ENCODE measurements at places on chromosomes 12 and 14. TPM values are rescaled to one million over a fixed set of nuclear protein-coding genes. Genes with fewer than 3 reads are reported as not detected.

Gene VRTN
- not detected for total RNA-seq

DNA sequence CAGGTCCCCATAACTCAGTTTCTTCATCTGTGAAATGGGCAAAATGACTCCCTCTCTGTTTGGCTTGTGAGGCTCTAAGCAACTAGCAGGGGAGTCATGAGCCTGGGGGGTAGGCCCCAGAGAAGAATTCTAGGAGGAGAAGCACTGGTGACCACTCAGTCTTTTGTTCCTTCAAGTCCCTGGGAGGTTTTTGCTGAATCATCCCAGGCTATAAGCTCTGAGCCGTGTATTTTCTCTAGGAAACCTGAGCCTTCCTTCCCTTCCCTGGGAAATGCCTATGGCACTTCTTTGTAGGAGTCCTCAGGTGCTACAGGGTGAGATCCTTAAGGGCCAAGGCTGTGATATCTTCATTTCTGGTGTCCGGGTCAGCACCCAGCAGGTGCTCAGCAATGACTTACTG, 4.5 kb downstream of the RPH3A start:
- DNase-seq = no peak

Gene CATSPERB
- 0.20 TPM for total RNA-seq

GRCh38 chr12:6278439-6279255, 31.8 kb upstream of the PLEKHG6 start:
- peak; percentile 82 for DNase-seq

- peak; percentile 45 for DNase-seq
Measured at GRCh38 chr14:68395604-68396003, 397.3 kb downstream of the ZFP36L1 start.

- no peak for DNase-seq
Measured at GRCh38 chr14:59803052-59803540, 67.5 kb downstream of the RTN1 start.

- DNase-seq = no peak
Measured at GRCh38 chr12:93297032-93297431, 80.7 kb upstream of the NUDT4 start.

Gene LBHD2
- total RNA-seq = not detected

Gene STAT6
- total RNA-seq = 12.5 TPM

Gene LUM
- 3.6 TPM for total RNA-seq

Gene PTGER2
- total RNA-seq = not detected

Gene NANOG
- total RNA-seq = not detected

Gene KRT77
- not detected for total RNA-seq

Gene DPF3
- total RNA-seq = 23.0 TPM

DNA sequence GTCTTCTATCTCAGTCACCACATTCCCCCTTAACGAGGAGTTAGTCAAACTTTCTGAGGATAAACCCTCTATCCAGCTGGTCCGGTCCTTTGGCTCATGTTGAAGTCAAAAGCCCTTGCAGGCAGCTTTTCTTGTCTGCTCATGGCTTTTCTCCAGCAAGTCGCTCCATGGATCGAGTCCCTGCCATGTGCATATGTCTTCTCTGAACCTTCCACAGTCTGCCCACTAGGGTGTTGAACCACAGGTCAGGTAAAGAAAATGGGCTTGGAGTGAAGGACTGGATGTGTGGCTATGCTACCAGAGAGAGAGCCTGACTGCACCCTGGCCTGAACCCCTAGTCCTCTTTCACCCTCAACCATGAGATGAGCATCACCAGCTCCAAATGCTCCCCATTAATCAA, 22.8 kb downstream of the C14orf132 start:
- DNase-seq = no peak

GRCh38 chr12:107948391-107948945, 174.0 kb downstream of the ASCL4 start:
- no peak for DNase-seq

Gene LHX5
- total RNA-seq = not detected

DNA sequence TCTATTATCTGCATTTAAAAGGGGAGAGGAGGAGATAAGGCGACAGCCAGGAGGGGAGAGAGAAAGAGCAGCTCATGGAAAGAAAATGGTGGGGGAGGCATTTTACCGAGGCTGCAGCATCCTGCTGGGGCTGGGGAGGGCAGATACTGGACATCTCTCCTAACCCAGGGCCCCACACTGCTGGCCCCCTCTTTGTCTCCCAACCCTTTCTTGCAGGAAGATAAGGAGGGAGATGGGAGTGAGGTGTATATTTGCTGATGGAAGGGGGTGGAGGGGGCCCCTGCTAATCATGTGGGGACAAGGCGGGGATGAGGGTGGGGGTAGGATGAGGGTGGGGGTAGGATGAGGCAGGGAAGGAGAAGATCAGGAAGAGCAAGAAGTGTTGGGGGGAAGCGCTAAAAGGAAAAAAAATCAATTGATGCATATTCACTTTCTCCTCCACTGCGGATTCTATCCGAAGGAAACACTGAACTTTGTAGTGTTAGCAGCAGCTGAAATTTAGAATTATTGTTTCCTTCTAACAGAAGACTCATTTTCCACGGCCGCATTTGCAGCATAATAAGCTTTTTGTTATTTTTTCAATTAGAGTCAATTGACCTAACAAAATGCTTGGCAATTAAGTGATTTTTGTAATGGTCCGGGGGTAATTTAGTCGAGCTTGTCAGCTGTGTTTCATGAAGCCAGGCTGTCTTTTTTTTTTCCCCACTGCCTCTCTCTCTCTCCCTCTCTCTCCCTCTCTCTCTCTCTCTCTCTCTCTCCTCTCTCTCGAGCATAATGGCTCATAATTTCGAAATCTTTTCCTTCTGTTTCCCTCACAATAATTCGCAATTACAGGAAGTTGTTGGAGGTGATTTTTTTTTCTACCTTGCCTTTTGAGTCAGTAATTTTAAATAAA, 1134.6 kb downstream of the BCL11B start:
- no peak for DNase-seq

DNA sequence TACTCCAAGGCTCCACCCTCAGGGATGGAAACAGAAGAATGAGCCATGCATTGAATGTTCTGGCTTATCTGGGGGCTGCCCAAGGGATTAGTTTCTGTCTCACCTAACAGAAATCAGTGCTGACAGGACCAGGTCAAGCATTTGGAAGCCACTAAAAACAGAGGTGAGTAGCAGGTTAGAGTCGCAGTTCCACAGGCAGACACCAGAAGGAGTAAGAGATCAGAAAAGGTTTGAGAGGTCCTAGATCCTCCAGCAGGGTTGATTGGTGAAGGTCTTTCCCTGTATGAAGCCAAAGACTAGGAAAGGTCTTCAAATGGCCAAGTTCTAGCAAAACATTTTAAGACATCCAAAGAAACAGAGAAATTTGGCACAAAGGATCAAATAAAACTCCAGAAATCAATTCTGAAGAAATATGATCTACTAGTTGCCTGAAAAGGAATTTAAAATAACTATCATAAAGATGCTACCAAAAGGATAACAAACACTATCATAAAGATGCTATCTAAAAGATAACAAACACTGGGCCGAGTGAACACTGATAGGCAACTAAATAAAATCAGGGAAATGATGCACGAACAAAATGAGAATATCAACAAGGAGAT, 19.5 kb upstream of the TTC9 start:
- DNase-seq = no peak

DNA sequence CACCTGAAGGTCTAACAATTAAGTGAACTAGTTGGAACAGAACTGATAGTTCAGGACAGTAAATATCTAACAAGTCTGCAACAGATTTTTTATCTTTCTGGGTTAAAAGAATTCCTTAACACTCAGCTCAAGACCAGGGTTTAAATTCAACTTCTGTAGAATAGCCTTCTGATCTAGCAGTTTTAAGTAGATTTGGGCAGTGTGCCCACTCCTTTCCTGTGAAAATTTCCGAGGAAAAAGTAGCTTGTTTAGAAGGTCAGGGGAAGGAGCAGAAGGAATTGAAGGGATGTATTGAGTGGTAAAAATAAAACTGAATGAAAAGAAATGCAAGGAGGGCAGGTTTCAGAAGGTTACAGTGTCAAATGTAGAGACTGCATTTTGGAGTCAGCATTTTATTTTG, 45.8 kb downstream of the ATL1 start:
- no peak for DNase-seq

DNA sequence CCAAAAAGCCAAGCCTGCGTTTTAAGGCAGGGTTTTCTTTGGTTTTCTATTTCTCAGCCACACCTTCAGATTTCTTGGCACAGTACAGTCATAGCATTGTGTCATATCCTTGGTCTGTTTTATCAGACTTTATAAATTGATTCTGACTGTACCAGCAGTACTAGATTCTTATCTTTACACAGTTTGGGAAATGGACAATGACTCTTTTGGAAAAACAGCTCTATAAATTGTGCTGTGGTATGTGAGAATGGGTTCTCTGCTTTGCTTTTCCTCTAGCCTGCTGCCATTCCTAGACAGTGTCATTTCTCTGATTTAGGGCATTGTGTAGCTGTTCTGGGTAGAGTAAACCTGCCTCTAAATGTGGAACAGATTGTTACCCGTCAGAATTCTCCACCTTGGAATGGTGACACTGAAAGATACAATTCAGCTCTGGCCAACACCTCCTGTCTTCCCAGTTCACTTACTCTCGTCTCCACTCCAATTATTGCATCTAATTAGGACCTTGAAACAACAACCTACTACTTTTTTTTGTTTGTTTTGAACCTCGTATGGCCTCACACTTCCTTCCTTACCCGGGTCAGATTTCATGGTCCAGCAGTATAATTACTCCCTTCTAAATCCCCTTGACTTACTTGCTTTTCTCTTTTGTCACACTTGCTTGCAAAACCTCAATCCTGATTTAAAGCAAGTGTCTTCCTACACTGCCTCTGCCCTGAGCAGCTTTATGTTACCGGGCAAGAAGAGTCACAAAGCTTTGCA, 226.3 kb downstream of the ERC1 start:
- DNase-seq = no peak

Gene MGAT2
- 11.5 TPM for total RNA-seq

DNA sequence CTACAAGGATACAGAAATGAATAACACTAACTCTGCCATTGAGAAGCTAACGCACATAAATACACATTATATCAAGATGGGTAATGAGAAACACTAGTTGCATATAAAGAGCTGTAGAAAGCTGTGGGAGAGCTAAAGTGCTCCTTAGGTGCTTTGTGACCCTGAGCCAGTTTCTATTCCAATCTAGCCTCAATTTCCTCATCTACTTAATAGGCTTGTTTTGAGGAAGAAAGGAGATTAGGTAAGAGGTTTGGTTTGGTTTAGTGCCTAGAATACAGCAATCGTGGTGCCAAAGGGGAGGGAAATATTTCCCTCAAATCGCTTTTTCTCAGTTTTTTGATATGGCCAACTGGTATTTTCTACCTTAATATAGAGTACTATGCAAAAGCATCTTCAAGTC, 994 bp downstream of the SRP54 start:
- DNase-seq = no peak

- no peak for DNase-seq
Measured at GRCh38 chr12:47783024-47783755, 10.2 kb downstream of the SLC48A1 start.

- DNase-seq = no peak
Measured at GRCh38 chr14:92670160-92670559, 78.3 kb downstream of the LGMN start.

- no peak for DNase-seq
Measured at GRCh38 chr12:2139651-2140050, 86.9 kb downstream of the CACNA1C start.

- no peak for DNase-seq
Measured at GRCh38 chr14:104171895-104172294, 33.5 kb downstream of the KIF26A start.

- no peak for DNase-seq
Measured at GRCh38 chr14:65003394-65003793, 16.7 kb downstream of the FNTB start.

Gene MAP1LC3B2
- 2.5 TPM for total RNA-seq

DNA sequence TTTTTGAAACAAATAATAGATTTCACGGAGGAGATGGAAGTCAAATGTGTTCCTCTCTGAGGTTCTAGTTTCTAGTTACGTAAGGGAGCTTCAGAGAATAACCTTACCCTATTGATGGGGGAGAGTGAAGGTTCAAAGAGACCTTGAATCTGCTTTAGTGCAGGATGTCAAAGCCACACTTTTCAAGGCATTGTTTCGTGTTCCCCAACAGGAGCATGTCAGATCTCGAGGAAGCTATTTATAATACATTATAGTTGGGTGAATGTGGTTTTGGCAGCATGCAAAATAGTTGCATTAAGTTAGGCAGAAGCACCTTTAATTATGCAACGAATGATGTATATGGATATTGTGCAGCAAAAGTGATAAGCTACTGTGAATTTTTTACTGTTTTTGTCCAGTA, 614.9 kb downstream of the SLC16A7 start:
- DNase-seq = no peak

Gene TAS2R43
- not detected for total RNA-seq

DNA sequence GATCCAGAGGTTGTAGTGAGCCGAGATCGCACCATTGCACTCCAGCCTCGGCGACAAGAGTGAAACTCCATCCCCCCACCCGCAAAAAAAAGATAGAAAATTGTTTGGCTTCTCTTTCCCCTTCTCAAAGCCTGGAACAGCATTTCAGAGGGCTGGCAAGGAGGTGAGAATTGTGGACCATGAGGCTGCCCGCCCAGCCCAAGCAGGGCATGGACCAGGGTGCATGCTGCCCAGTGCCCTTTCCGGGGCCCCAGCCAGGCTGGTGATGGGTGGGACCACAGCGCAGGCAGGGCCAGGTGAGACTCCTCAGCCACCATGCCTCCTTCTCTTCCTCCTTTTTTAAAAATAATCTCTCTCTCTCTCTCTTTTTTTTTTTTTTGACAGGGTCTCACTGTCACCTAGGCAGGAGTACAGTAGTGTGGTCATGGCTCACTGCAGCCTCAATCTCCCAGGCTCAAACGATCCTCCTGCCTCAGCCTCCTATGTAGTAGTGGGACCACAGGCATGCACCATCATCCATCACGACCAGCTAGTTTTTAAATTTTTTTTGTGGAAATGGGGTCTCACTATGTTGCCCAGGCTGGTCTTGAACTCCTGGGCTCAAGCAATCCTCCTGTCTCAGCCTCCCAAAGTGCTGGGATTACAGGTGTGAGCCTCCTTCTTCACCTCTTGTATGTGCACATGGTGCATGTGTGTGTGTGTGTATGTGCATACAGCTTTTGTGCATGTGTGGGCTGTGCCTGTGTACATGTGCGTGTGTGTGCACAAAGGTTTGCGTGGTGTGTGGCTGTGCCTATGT, 22.2 kb downstream of the SYNDIG1L start:
- DNase-seq = no peak

DNA sequence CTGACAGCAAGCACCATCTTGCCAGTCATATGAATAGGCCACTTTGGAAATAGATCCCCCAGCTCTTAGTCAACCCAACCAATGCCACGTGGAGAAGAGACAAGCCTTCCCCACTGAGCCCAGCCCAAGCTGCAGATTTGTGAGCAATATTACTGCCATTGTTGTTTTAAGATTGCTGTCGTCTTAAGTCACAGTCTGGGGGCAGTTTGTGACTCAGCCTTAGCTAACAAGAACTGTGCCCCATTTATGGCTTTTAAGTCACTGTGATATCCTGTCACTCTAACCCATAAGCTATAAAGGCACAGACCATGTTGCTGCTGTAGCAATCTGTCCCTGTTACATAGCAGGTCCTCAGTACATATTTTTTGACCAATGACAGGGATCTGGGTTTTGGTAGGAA, 464.2 kb downstream of the MED13L start:
- DNase-seq = no peak

GRCh38 chr12:75705749-75706711, 194.6 kb upstream of the KRR1 start:
- peak; percentile 18 for DNase-seq

GRCh38 chr14:37559386-37559785, 35.7 kb downstream of the FOXA1 start:
- DNase-seq = no peak
